ENCODE measurements at places on chromosomes 5 and 9.

GRCh38 chr9:109198736-109199382, 31.8 kb upstream of the FRRS1L start:
- no peak for DNase-seq

- DNase-seq = no peak
Observed at GRCh38 chr5:84260140-84260539, 124.5 kb downstream of the EDIL3 start.

- DNase-seq = no peak
Observed at GRCh38 chr9:18228101-18228500, 245.9 kb upstream of the ADAMTSL1 start.

- DNase-seq = no peak
Observed at GRCh38 chr5:8098081-8098480, 229.1 kb downstream of the MTRR start.

DNA sequence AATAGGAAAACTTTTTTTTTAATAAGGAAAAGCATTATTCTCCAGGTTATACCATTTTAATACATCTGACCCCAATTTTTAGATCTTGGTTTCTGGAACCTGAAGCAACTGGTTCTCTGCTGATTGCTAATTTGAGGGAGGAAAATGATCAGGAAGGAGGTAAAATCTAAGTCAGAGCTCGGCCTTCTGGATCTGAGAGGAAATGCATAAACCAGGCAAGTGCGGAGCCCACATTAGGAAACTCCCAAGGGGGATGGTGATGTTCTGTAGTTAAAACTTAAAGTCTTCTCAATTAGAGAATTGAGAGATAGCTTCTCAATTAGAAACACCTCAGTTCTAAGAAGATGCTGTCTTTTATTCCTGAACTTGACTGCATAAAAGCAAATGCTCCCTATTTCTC, 113.5 kb downstream of the TSSK1B start:
- DNase-seq = no peak

DNA sequence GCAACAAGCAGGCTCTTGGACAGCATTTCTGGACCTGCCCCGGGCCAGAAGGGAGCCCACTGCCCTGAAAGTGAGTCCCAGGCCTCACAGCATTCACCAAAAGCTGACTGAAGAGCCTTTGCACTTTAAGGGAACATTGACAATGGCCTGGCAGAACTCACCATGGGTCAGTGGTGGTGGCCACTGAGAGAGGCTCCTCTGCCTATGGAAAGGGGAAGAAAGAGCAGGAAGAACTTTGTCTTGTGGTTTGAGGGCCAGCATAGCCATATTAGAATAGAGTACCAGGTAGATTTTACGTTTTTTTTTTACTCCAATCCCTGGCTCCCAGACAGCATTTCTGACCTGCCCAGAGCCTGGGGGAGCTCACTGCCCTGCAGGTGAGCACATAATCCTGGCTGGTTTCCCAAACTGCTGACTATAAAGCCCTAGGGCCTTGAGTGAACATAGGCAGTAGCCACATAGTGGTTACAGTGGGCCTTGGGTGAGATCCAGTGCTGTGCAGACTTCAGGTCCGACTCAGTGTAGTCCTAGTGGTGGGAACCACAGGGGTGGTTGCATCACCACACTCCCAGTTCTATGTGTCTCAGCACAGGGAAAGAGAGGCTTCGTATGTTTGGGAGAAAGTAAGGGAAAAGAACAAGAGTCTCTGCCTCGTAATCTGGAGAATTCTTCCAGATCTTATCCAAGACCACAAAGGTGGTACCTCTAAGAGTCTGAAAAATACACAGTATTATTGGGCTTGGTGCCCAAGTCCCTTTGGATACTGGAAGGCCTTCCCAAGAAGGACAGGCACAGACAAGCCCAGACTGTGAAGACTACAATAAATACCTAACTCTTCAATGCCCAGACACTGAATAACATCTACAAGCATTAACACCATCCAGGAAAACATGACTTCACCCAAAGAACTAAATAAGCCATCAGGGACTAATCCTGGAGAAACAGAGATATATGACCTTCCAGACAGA, 89.5 kb downstream of the TSSK1B start:
- no peak for DNase-seq

DNA sequence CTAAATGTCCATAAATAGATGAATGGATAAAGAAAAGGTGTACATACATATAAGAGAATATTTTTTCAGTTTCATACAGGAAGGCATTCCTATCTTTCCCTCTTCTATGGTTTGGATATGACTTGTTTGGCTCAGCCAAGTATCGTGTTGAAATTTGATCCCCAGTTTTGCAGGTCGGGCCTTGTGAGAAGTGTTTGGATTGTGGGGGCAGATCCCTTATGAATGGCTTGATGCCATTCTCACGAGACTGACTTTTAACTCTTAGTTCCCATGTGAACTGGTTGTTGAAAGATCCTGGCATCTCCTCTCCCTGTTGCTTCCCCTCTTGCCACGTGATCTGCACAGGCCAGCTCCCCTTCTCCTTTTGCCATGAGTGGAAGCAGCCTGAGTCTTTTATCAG, 421.1 kb upstream of the FTMT start:
- no peak for DNase-seq

GRCh38 chr9:106880863-106881262, 17.9 kb downstream of the ZNF462 start:
- peak; percentile 62 for DNase-seq

DNA sequence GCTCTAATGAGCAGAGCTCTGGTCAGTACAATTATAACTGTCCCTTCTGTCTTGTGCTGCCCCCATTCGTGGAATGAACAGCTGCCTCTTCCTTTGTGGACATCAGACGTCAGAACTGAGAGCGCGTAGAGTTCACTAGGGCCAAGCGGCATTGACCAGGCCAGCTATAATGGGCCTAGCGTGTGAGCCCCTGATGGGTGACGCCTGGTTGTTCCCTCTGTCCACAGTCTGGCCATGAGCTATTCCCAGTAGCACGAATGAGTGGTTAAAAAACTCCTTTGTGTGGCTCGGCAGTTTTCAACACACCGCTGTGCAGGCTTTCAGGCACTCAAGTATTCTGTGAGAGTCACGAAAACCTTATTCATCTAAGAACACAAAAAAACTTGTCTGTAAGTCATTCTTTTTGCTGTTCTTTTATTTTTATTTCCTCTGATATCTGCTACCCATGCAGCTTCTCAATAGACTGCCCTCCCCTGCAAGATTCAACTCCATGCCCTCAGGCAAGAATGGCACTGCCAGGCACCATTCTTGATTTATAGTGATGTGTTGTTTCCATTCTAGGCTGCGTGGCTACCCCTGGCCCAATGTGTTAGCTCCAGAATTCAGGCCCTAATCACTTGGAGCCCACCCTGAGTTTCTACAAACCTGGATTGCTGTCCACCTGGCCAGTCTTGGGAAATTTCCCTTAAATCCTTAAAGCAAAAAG, 52.5 kb downstream of the ANKDD1B start:
- no peak for DNase-seq

- no peak for DNase-seq
Observed at GRCh38 chr9:31587146-31587545, 797.3 kb upstream of the ACO1 start.

GRCh38 chr9:14670718-14671117, 22.5 kb downstream of the ZDHHC21 start:
- DNase-seq = no peak

GRCh38 chr9:110103257-110103656, 104.7 kb downstream of the C9orf152 start:
- no peak for DNase-seq

DNA sequence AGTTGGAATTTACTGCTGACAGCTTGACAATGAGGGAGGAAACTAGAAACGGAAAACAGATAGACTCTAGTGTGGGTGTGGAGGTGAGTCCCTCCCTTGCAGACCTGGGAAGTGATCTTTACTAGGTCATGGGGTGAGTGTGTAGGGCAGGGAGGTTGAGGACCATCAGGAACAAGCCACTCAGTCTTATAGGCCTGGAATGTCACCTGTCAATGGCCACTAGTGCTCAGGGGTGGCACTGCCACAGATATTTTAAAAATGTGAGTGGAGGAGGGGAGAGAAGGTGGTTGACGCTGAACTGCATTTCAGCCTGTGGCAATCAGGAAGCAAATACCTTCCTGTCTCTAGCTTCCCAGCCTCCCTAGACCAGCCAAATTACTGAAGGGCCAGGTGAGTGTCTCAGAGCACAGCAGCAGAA, 9.0 kb downstream of the OR2S2 start:
- no peak for DNase-seq

DNA sequence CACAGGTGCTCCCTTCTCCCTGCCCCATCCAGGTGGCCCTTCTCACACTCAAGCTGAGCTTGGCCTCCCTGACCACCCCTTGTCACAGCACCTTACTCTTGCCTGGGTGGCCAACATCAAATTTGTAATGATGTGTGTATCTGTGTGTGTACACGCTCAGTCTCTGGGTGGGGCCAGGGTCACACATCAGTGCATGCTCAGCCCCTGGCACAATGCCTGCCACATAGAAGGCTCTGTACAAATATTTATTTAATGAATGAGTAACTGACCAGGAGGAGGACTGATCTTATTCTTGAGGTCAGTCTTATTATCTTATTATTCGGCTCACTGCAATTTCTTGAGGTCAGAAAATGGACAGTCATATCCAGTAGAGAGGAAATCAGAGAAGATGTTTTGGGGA, 41.3 kb upstream of the HAND1 start:
- no peak for DNase-seq

- no peak for DNase-seq
Observed at GRCh38 chr9:37542895-37543294, 33.3 kb downstream of the FBXO10 start.

DNA sequence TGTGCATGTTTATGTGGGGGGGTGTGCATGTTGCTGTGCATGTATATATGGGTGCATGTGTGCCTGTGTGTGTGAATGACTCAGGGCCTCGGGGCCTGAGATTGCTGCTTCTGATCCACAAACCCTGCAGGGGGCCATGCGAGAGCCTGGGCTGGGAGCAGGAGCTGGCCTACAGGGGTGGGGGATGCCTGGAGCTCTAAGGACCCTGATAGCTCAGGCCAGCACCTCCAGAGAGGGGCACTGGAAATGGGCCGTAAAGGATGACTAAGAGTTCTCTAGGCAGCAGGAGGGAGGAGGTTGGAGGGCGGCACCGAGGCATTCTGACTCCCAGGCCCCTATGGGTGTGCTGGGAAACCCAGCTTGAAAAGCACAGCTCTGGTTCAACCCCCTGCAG, 6.9 kb upstream of the UBAC1 start:
- DNase-seq = no peak

GRCh38 chr9:86407022-86407421, 52.8 kb upstream of the TUT7 start:
- DNase-seq = no peak

- DNase-seq = no peak
Observed at GRCh38 chr5:167786871-167787578, 504.4 kb upstream of the WWC1 start.

DNA sequence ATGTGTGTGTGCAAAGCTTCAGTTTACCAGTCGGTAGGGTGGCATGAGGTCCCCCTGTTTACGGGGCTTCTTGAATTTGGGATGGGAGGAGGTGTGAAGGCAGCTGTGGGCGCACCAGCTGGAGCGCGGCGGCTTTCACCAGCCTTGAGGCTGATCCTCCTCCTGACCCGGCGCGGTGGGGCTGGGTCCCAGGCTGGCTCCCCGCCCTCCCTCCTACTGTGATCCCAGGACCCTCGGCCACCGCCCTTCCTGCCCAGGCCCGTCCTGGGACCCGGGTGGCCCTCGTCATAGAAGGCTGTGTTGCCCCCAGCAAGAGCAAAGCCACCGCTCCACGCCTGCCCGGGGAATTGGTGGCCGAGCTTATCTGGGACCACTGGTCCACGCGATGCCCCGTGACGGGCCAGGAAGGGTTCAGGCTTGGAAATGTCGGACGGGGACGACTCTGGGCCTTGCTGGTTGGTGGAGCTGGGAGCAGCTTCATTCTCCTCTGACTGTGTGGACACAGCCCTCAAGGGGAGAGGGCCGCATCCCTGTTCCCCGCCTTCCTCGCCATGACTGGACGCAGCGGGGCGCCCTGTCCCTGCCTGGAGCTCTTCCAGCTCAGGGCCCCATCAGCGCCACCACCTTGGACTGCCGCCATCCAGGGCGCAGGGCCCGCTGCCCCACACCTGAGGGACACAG, 271.1 kb upstream of the IRX1 start:
- DNase-seq = no peak

DNA sequence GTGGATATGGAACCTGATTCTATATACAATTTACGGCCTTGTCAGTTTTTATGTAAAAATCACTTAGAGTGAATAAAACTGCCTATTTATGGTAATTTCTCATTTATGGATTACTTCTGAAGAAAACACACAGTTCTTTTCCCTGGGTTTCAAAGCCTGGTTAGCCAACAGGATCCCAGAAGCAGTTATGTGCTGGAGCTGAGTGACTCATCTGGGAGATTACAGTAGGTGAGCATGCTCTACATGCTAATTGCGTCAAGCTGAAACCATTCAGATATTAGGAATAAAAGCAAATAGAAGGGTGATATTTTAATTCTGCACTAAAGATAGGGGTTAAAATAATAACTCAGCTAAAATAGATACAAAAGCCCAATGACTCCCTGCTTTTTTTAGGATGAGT, 47.8 kb downstream of the PDE4D start:
- DNase-seq = no peak

DNA sequence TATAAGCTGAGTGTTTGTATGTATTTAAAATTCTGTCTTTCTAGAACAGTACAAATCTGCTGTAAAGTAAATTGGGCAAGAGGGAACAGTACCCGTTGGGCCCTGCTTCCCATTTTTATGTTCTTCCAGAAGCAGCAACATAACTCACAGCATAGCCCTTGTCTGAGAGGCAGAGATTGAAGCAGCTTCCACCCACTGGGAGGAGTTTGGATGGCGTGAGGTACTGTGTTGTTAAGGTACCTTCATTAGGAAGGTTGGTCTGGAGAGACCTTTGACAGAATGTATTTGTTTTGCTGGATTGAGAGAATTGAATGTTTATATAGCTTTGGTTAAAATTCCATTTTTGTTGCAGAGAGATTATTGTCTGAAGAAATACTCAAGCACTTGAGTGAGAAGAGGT, 24.8 kb downstream of the RAI14 start:
- DNase-seq = no peak

- DNase-seq = no peak
Observed at GRCh38 chr5:95727764-95728191, 3.4 kb upstream of the RHOBTB3 start.

DNA sequence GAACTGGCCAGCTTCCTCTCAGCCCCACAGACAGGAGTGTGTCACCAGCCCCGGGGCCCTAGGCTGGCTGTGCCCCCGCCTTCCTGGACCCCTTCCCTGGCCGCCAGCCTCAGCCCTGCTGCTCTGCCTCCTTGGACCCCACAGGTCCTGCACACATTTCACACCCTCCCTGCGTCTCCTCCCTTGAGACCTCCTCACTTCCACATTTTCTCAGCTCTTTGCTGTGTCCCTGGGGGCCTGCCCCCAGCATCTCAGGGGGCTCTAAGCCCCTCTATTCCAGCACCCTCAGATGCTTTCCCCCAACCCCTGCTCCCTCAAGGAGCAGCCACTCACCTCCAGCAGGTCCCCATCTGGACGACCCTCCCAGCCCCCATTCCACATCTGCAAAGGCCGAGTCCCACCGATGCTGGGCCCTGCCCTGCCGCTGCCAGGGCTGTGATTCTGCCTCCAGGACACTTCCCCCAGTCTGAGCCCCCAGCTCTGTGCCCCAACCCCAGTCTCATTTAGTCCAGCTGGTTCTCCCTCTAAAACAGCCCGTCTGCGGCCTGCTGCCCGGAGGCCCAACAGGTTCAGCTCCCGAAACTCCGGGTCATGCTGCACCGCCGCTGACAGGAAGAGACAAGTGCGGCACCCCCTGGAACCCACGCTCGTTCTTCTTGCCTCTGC, 4.2 kb downstream of the SLC34A3 start:
- DNase-seq = no peak
